NCI-H1930 (cell line): ENCODE measurements at places on chromosomes 13 and 19.

DNA sequence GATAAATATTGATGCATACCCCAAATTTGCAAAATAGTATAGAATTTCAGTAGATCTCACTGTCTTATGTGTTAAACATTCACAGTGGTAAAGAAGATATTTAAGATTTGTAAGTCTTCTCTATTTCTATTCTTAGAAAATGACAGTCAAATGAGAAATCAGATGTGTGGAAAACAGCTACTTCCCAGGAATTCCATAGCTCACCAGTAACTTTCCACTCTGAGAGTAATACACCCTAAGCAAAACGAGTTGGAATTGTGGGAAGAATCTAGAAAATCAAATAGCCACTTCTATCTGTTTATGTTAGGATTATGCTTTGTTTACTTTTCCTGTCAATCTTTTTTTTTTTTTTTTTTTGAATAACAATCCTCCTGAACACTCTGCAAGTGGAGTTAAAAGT, 69.1 kb downstream of the FLT1 start:
- no peak for DNase-seq

- no peak for DNase-seq
Measured at GRCh38 chr19:54002495-54003315, 11.3 kb downstream of the CACNG6 start.

DNA sequence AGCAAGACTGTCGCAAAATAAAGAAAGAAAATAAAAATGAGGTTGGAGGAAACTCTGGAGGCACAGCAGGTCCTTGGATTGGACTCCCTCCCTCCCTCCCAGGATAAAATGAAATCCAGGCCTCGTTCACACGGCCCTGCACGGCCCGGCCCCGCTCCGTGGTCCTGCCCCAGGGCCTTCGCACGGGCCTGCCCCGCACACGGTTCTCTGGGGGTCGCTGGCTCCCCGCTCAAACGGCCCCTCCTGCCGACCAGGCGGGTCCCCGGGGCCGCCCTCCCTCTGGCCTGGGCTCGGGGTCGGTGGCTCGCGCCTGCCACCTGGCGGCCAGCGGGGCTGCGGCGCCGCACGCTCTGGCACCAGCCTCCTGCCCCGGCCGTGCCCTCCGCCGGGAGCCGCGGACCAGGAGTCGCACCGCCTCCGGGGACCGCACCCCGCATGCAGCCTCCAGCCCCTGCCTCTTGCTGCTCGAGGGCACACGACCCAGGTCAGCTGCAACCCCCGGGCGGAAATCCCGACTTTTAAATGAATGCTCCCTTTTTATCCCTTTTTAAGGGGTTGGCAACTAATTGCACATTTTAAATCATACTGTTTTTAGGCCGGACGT, 1.5 kb upstream of the WDR18 start:
- DNase-seq = peak; percentile 18

GRCh38 chr13:33182729-33183128, 102.8 kb downstream of the STARD13 start:
- DNase-seq = no peak

DNA sequence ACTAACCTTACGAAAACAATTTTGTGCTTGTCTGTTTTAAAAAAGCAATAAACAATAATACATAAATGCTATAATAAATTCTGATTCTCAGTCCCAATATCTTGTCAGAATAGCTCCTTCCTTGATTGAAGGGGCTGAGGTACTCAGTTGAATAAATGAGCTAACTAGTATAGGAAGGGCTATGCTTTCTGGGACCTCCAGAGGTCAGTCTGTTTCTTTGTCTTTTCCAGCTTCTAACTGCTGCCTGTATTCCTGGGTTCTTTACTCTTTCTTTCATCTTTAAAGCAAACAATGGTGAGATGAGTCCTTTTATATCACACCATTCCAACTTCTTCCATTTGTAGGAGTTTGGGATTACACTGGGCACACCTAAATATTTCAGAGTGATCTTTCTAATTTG, 1297.0 kb upstream of the ATXN8OS start:
- no peak for DNase-seq

DNA sequence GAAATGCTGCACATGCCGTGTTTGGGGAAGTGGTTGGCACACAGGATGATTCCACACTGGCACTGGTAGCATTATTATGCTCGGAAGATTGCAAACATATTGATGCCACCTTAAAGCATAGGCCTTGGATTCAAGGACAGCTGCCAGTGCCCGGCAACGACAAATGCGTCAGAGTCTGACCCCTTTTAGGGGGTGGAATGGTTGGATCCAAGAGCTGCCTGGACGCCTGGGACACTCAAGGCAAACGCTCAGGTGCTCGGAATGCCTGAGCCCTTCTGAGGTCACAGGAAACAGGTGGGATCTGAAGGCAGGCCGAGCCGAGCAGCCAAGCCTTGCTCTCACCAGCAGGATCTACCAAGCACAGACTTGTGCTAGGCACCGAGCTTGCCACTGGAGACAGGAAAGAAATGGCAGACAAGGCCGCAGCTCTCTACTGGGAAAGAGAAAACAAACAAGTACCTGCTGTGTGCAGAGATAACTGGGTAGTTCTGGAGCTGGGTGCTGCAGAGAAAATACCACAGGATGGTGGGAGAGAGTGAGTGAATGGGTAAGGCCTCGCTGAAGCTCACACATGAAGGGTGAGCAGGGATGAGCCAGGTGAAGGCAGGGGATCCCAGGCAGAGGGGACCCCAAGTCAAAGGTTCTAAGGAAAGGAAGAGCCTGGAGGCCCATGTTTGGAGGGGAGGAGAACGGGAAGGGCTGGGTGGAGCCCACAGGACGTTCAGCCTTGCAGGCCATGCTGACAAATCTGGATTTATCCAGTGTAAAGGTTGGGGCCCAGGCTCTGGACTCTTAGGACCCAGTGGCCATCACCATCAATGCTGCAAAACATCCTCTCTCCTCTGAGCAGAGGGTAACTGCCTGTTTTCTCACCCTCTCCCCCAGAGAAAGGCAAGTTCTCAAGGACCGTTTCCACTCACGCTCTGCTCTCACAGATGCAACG, 9.2 kb downstream of the RANBP3 start:
- no peak for DNase-seq

DNA sequence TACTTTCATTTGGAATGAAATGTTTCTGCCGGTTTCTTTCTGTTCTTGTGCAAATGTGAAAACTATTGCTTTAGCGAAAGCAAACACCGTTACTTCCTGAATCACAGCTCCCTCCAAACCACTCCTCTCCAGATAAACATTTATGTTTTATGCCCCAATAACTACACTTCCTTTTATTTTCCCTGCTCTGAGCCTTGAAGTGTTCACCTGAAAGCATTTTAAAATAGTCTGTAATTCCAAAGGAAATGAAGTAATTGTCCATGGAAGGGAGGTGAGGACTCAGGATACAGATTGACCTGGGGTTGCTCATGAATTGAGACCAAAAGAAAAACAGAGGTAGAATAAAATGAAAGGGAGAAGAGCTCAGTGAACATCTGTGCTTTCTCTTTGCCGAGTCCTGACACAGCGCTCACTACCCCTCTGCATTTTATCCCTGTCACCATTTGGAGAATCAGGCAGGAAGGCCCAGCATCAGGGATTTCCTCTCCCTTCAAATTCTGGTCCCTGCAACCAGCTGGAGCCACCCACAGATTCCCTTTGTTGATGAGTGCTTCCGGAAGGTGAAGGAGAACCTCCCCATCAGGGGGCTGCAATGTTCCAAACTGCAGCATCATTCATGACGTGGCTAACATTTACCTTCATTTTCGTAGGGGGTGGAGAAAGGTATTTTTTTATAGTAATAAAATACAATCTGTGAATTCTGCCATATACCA, 171.9 kb downstream of the ITGBL1 start:
- peak; percentile 67 for DNase-seq

DNA sequence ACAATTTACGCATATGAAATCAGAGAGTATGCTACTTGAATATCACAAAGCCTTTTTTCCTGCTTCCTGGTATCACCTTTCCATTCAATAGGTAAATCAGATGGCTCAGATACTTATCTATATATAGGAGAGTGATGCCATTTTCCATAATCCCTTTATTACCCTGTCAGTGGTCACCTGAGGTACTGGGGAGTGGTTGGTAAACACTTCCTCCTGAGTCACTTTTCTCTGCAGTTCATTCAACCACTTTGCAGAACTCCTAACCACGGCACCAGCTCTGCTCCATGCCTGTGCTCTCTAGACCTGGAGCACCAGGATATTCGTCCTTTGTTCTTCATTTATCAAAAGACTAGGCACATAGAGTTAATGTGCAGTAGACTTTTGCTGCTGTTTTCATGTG, 748.5 kb upstream of the KLHL1 start:
- DNase-seq = no peak

- DNase-seq = no peak
Measured at GRCh38 chr13:80508031-80508430, 167.1 kb upstream of the SPRY2 start.

- DNase-seq = no peak
Measured at GRCh38 chr13:97425590-97425989, 8.4 kb upstream of the RAP2A start.

DNA sequence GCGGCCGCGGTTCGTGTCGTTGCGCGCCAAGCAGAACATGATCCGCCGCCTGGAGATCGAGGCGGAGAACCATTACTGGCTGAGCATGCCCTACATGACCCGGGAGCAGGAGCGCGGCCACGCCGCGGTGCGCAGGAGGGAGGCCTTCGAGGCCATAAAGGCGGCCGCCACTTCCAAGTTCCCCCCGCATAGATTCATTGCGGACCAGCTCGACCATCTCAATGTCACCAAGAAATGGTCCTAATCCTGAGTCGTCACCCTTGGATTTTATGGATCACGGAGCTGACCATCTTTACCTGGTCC, 475 bp downstream of the MRPL57 start:
- DNase-seq = no peak

DNA sequence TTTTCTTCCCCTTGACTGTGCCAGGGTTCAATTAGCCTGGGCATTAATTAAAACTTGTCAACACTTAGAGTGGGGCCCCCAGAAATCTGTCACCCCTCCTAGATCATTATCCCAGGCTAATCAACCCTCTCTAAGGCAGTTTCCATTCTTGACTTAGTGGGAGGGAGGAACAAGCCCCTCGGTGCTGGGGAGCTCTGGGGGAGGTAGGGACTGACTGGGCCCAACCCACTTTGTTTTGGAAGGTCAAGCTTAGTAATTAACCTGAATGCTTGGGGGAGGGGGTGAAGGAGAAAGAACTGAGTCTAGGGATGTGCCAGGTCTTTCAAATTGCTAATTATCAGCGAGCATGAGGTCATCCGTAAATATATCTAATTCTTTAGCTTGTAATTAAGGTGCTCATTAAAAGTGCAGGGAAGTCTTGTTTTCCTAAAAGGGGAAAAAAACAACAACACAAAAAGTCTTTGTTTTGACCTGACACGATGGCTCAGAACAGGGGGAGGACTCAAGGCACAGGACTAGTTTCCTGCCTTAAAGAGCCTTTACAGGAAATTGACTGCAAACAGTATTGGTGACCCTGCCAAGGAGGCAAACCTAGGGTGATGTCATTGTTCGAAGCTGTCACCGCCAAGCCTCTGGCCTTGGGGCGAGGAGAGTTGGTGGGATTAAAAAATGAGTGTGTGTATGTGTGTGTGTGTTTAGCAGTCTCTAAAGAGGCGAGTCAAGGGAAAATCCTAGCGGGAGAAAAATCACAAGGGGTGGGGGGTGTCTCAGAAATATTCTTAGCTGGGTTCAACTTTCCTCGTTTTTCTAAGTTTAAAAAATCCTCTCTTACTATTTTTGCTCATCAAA, 19.4 kb downstream of the ACTN4 start:
- no peak for DNase-seq

- no peak for DNase-seq
Measured at GRCh38 chr13:27495551-27495950, 45.2 kb upstream of the MTIF3 start.

GRCh38 chr19:9741476-9742171, 26.9 kb downstream of the ZNF846 start:
- no peak for DNase-seq

DNA sequence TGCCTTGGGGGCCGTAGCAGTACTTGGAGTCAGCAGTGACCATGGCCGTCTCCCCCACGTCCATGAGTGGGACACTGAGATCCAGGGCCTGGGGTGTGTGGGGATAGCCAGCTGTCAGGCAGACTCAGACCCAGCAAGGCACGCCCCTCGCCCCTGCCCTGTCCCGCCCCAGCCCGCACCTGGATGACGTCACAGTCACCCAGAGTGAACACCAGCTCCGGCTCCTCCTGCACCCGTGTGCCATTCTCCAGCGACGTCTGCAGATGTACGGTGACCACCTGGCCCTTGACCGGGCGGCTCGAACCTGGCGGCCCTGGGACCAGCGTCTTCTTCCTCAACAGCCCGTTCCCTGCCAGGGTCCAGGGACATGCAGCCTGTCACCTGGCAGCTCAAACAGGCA, 4.0 kb downstream of the FKBP8 start:
- DNase-seq = no peak

DNA sequence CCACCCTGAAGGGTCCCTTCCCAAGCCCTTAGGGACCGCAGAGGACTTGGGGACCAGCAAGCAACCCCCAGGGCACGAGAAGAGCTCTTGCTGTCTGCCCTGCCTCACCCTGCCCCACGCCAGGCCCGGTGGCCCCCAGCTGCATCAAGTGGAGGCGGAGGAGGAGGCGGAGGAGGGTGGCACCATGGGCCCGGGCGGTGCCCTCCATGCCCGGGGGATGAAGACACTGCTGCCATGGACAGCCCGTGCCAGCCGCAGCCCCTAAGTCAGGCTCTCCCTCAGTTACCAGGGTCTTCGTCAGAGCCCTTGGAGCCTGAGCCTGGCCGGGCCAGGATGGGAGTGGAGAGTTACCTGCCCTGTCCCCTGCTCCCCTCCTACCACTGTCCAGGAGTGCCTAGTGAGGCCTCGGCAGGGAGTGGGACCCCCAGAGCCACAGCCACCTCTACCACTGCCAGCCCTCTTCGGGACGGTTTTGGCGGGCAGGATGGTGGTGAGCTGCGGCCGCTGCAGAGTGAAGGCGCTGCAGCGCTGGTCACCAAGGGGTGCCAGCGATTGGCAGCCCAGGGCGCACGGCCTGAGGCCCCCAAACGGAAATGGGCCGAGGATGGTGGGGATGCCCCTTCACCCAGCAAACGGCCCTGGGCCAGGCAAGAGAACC, 1.5 kb downstream of the EGLN2 start:
- DNase-seq = no peak

- DNase-seq = no peak
Measured at GRCh38 chr19:36115453-36116343, at the start of gene TBCB. Gene TBCB, plus strand, starts transcription at chr19:36115468. Its CDS starts 93 bp downstream, at chr19:36115561.

GRCh38 chr13:41648314-41648935, 191.1 kb downstream of the RGCC start:
- no peak for DNase-seq

GRCh38 chr13:93147946-93148345, 78.7 kb upstream of the GPC6 start:
- no peak for DNase-seq

DNA sequence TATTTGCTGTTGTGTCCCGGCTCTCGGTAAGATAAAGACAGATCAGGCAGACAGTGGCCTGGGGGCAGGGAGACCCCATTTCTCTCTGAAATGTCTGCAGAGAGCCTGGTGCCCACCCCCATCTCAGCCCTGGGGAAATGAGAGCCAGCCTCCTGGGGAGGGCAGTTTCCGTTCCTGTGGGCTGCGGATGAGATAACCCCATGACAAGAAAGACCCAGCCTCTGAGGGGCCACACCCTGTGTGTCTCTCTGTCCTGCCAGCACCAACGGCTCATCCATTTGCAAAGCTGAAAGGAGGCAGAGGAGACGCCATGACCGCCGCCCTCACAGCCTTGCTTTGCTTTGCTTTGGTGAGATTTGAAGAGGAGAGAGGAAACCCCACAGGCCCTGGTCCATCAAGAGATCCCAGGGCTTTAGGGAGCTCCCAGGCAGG, 28.1 kb upstream of the KIR3DL3 start:
- no peak for DNase-seq

GRCh38 chr19:3968556-3969434, 2.1 kb downstream of the DAPK3 start:
- no peak for DNase-seq

- peak; percentile 64 for DNase-seq
Measured at GRCh38 chr13:50124536-50125303, 109.5 kb downstream of the KCNRG start.
